Lung (tissue), 17 donors: ENCODE measurements at places on chromosomes 16 and 17.

DNA sequence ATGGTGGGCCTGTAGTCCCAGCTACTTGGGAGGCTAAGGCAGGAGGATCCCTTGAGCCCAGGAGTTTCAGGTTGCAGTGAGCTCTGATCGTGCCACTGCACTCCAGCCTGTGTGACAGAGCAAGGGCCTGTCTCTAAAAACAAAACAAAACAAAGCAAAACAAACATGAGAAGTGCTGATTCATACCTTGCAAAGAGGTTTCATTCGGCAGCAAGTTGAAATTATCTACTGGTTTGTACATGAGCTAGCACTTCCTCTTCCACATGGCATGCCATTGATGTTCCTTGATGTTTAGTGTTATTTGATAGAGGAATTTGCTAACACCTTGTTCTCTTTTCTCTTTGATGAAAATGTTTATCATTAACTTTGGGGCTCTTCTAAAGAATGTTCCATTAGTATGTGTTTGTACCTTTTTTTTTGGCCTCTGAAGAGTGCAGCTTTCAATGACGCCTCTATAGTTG lies 50.6 kb downstream of the SPECC1 start:
- no peak for DNase-seq
- no peaks in the 10 kb centered on the region for H3K4me1 ChIP-seq
- no peak overlapping the region for H3K4me3 ChIP-seq
- H3K27ac ChIP-seq = no peak overlapping the region

DNA sequence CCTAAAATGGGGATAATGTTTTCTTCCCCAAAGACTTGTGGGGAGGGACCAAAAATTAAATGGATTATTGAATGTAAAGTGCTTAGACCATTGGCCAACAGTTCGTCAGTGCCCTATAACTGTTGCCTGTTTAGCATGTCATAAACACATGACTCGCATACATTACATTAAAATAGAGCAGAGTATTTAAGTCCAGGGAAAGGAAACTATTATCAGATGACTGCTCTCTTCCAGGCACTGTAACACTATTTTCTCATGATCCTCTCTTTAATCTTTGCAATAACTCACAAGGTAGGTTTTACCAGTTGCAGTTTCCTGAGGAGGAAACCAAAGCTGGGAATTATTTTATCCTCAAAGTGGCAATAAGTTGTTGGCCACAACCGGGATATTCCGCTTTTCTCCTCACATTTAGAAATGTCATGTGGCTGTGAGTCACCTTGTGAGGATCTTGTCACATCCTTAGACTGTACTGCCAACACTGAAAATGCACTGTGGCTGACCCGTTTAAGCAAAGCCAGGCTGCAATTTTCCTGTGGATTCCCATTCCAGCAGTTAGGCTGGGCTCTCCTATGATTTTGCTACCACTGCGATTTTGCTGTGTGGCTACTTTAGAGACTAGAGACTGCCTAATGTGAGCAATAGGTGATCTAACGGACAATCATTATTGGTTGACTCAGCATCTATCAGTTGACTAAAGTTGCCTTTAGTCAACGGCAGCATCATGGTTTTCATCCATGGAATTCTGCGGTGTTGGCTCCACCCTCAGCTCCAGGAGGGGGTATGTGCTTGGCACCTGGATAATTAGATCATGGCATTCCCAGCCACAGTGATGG lies 58.3 kb upstream of the DHX40 start:
- no peak for DNase-seq
- no peaks in the 10 kb centered on the region for H3K27me3 ChIP-seq
- H3K4me3 ChIP-seq = no peak overlapping the region
- no peak overlapping the region for H3K27ac ChIP-seq
- H3K36me3 ChIP-seq = no peaks in the 10 kb centered on the region

- no peak overlapping the region for H3K27ac ChIP-seq
- H3K36me3 ChIP-seq = no peaks in the 10 kb centered on the region
- H3K4me3 ChIP-seq = no peak overlapping the region
Observed at GRCh38 chr17:17325228-17325627, 22.1 kb downstream of the NT5M start.

GRCh38 chr16:75385507-75386152 lies 47.7 kb downstream of the CFDP1 start:
- H3K27me3 ChIP-seq = no peaks in the 10 kb centered on the region
- no peak overlapping the region for H3K27ac ChIP-seq
- H3K4me3 ChIP-seq = no peak overlapping the region
- peak; percentile 94 for DNase-seq
- H3K4me1 ChIP-seq = peaks cover 28% of the 10 kb centered on the region

- no peaks in the 10 kb centered on the region for H3K36me3 ChIP-seq
- no peak overlapping the region for H3K27ac ChIP-seq
- H3K27me3 ChIP-seq = no peaks in the 10 kb centered on the region
- DNase-seq = peak; percentile 40
- H3K4me1 ChIP-seq = peaks cover 15% of the 10 kb centered on the region
Observed at GRCh38 chr17:46764709-46765401, 53.6 kb downstream of the WNT3 start.

- peaks cover 9% of the 10 kb centered on the region for H3K4me1 ChIP-seq
- H3K4me3 ChIP-seq = no peak overlapping the region
- no peaks in the 10 kb centered on the region for H3K36me3 ChIP-seq
- peaks cover 2% of the 10 kb centered on the region for H3K27me3 ChIP-seq
- H3K27ac ChIP-seq = no peak overlapping the region
Observed at GRCh38 chr17:4733073-4733531, 1.9 kb downstream of the MED11 start.

DNA sequence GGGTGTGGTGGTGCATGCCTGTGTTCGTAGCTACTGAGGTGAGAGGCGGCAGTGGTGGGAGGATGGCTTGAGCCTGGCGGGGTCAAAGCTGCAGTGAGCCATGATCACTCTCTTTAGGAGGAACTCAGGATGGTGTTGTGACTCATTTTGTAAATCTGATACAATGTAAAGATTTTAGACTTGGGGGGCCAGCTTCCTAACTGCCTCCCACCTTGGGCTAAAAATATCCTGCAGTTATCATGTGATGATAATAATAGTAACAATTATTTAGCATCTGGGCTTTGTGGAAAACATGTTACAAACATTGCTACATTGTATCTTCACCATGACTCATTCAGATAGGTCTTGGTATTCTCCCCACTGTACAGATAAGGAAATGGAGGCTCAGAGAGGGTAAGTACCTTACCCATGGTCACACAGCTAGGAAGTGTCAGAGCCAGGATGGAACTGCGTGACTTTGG lies 7.4 kb downstream of the CTNS start:
- H3K4me1 ChIP-seq = peaks cover 5% of the 10 kb centered on the region
- no peak for DNase-seq
- no peak overlapping the region for H3K4me3 ChIP-seq
- H3K27ac ChIP-seq = no peak overlapping the region
- H3K36me3 ChIP-seq = peaks cover 35% of the 10 kb centered on the region
- no peaks in the 10 kb centered on the region for H3K27me3 ChIP-seq

GRCh38 chr17:76511668-76512365 lies 10.6 kb upstream of the RHBDF2 start:
- no peaks in the 10 kb centered on the region for H3K36me3 ChIP-seq
- peak; percentile 76 for DNase-seq
- H3K27me3 ChIP-seq = no peaks in the 10 kb centered on the region
- no peak overlapping the region for H3K4me3 ChIP-seq

DNA sequence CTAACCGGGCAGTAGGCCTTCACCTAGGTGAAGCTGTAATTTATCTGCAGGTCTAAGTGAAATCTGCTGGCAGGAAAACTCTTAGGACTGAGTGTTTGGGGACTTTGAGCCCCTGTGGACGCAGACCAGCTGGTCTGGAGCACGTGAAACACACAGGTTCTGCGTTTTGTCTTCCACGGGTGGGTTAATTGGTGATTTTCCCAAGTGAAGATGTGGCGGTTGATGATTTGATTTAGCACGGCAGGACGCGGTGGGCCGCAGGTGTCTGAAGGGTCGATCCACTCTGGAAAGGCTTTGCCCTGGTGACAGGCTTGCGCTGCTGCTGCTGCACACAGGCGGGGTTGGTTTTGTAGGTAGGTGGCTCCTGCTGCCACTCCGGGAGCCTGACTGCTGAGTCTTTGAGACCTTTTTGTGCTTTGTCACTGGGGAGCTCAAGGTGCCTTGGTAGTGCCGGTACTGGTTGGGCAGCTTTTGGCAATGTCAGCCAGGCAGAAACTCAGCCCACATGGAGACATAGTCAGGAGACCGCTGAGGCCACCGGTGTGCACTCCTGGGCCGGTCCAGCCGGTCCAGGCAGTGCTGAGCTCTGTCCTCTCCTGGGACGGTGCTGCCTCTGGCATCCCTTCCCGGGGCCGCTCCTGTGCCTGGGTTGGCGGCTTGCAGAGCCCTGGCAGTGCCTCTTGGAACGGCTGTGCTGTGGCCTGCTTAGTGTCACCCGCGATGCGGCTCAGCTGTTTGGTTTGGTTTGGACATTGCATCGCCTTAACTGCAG lies 2.3 kb downstream of the BAIAP2 start:
- H3K27ac ChIP-seq = peak overlapping the region; percentile 79
- H3K36me3 ChIP-seq = peaks cover 6% of the 10 kb centered on the region

DNA sequence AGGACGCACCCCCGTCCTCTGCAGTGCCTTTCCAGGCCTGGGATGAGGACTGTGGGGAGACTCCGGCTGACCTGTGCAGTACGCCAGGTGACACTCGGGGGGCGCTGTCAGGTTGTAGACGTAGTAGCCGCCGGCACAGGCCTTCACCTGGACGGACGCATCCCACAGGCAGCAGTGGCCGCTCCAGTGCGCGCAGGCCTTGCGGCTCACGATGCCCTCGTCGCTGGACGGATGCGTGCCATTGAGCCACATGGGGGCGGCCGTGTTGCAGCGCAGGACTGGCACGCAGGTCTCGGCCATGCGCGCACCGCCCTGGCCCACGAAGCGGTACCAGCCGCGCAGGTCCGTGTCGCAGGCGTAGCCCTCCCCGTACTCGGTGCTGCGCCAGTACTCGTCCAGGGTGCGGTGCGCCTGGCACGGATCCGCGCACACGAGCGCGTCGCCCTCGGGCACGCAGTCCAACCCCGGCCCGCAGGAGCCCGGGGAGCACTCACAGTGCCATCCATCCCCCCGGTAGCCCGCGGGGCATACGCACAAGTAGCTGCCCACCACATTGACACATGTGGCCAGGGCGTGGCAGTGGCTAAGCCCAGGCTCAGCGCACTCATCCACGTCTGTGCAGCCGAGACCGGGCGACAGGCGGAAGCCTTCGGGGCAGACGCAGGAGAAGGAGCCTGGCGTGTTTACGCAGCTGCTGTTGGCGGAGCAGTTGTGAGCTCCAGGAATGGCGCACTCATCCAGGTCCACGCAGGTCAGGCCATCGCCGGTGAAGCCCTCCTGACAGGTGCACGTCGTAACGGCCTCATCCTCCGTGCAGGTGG lies 3.9 kb downstream of the UMOD start:
- no peak overlapping the region for H3K27ac ChIP-seq
- no peak overlapping the region for H3K4me3 ChIP-seq

- no peaks in the 10 kb centered on the region for H3K4me1 ChIP-seq
- H3K27ac ChIP-seq = no peak overlapping the region
- H3K36me3 ChIP-seq = no peaks in the 10 kb centered on the region
- H3K4me3 ChIP-seq = no peak overlapping the region
- H3K27me3 ChIP-seq = no peaks in the 10 kb centered on the region
Observed at GRCh38 chr17:76248013-76248782, 7.9 kb upstream of the RNF157 start.

DNA sequence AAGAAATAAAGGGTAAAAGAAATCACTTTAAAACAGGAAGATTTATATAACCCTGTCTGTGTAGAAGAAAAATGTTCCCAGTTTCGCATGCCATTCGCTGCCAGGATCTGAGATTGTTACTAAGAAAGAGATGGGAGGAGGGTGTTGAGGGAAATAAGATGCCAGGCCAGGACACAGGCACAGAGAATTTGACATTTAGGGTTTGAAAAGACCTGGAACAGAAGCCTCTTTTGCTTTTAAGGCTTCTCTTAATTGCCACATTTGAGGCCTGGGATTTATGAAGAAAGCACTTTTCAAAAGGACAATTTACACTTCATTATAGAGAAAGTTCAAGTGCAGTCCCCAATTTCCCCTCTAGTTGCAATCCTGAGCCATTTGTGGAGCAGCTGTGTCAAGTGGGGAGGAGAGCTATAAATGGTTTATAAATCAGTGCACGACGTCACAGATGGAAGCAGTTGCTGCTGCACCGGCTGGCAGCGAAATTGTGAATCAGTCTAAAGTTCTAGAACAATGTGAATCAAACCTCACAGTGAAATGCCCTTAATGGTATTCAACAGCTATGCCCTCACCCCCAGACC lies 26.5 kb upstream of the C16orf87 start:
- H3K36me3 ChIP-seq = no peaks in the 10 kb centered on the region
- DNase-seq = peak; percentile 71
- no peaks in the 10 kb centered on the region for H3K4me1 ChIP-seq
- H3K4me3 ChIP-seq = no peak overlapping the region
- H3K27ac ChIP-seq = no peak overlapping the region
